ENCODE measurements at places on chromosomes 2 and 18.
A peak's percentile ranks its signal among the peaks of the same experiment; 100 is the strongest.

GRCh38 chr2:219571311-219572236 lies at the start of gene OBSL1:
TSS of gene OBSL1 (minus strand) at chr2:219571539. CDS start at chr2:219571232, 307 bp downstream.
- peak within 1 kb of the TSS; percentile 69 for H3K27ac ChIP-seq
- DNase-seq, result peak; percentile 80
- peaks cover 13% of the 10 kb centered on the region for H3K27me3 ChIP-seq

GRCh38 chr18:62325806-62326645 lies 916 bp downstream of the TNFRSF11A start:
- no peaks in the 10 kb centered on the region for H3K36me3 ChIP-seq
- peak; percentile 39 for DNase-seq
- peaks cover 23% of the 10 kb centered on the region for H3K4me1 ChIP-seq
- peaks cover 10% of the 10 kb centered on the region for H3K27me3 ChIP-seq

- H3K27ac ChIP-seq, result no peak overlapping the region
- no peaks in the 10 kb centered on the region for H3K36me3 ChIP-seq
- DNase-seq, result no peak
- no peak overlapping the region for H3K4me3 ChIP-seq
- H3K27me3 ChIP-seq, result no peaks in the 10 kb centered on the region
- H3K4me1 ChIP-seq, result no peaks in the 10 kb centered on the region
These were observed 230.7 kb downstream of the MYO3B start for GRCh38 chr2:170408461-170409163.

- H3K4me1 ChIP-seq, result peaks cover 71% of the 10 kb centered on the region
- peak overlapping the region; percentile 87 for H3K27ac ChIP-seq
- no peaks in the 10 kb centered on the region for H3K36me3 ChIP-seq
- no peak for DNase-seq
- H3K4me3 ChIP-seq, result peak overlapping the region; percentile 78
These were observed 17.2 kb downstream of the TET3 start for GRCh38 chr2:74001781-74002504.

- H3K27me3 ChIP-seq, result peaks cover 10% of the 10 kb centered on the region
- H3K4me3 ChIP-seq, result no peak overlapping the region
- peaks cover 45% of the 10 kb centered on the region for H3K4me1 ChIP-seq
- peak overlapping the region; percentile 72 for H3K27ac ChIP-seq
- no peaks in the 10 kb centered on the region for H3K36me3 ChIP-seq
- DNase-seq, result peak; percentile 45
These were observed 27.7 kb downstream of the SMAD7 start for GRCh38 chr18:48922801-48923730.

Measured in glutamatergic neuron (in vitro differentiated cells).